ENCODE measurements at places on chromosomes 6 and 20.

DNA sequence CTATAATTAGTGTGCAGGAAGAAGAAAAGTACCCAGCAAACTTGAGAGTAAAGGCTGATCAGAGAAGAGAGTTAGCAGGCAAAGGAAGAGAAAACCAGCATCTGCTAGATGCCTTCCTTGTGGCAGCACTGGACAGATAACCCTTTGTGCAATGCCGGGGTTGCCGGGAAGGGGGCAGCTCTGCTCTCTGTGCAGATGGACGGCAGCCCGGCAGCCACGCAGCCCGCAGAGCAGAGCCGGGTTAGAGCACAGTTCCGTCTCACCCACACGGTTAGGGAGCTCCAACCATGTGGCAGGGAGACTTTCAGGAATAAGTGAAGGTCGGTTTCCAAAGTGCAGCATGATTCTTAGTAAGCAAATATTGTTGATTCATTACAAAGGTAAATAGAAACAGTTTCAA is 80.0 kb upstream of the RPS6KA2 start:
- peak; percentile 50 for DNase-seq

DNA sequence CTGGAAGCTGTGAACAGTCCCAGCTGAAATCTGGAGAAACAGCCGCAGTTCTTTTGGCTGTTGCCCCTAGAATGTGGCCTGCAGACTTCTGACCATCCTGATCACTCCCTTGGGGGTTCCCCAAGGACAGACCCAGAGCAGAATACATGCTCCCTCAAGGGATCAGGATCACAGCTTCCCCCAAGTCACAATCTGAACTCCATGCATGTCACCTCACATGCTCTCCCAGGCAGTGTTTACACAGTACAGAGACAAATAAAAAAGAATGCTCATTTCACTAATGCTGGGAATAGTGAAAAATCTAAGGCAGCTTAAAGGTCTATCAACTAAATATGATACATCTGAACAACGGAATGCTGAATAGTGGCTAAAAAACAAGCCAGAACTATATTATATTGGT is 20.5 kb downstream of the SPAG4 start:
- DNase-seq: no peak

GRCh38 chr6:158808442-158808833 is 10.7 kb downstream of the EZR start:
- no peak for DNase-seq

- DNase-seq: peak; percentile 30
These were observed 26.7 kb upstream of the TTPAL start for GRCh38 chr20:44448753-44449546.

- DNase-seq: peak; percentile 82
These were observed 703 bp downstream of the SNX9 start for GRCh38 chr6:157823528-157824370.

DNA sequence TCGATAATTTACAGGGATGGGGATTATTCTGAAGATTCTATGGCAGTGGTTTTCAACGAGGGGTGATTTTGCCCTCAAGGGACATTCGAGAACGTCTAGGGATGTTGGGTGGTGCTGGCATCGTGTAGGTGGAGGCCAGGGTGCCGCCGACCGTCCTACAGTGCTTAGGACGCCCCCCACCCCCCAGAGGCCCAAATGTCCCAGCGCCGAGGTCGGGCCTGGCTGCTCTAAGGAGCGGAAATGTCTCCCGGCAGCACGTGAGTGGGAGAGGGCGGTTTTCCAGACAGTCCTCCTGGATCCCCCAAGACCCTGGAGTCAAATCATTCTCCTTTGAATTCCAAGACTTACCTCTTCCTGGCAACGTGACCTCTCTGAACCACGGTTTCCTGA is 101.9 kb downstream of the CDH4 start:
- DNase-seq: no peak

Data from GM13977 (cell line).